ENCODE measurements at places on chromosomes 16 and 17. TPM values are rescaled to one million over a fixed set of nuclear protein-coding genes. Genes with fewer than 3 reads are reported as not detected.

The WNT9B gene
- total RNA-seq = not detected

The WFDC1 gene
- total RNA-seq = 18.9 TPM

The AANAT gene
- total RNA-seq = 0.33 TPM

The PRCD gene
- total RNA-seq = 7.3 TPM

The HS3ST3B1 gene
- total RNA-seq = 4.9 TPM

The SMIM22 gene
- total RNA-seq = not detected

The MYO1D gene
- total RNA-seq = 56.4 TPM

The CCL1 gene
- not detected for total RNA-seq

The SMTNL2 gene
- 176 TPM for total RNA-seq

The SP6 gene
- total RNA-seq = 5.8 TPM

The CAVIN1 gene
- 47.7 TPM for total RNA-seq

The SLC13A2 gene
- not detected for total RNA-seq

The DNAJA3 gene
- total RNA-seq = 70.7 TPM

The TP53TG3D gene
- not detected for total RNA-seq

The NECAB2 gene
- 2.7 TPM for total RNA-seq

The CLEC18A gene
- not detected for total RNA-seq

The RHBDF2 gene
- 6.8 TPM for total RNA-seq

The KRT33A gene
- total RNA-seq = not detected

The TM4SF5 gene
- not detected for total RNA-seq

The OR1E2 gene
- total RNA-seq = not detected

The DYNLRB2 gene
- not detected for total RNA-seq

The GSDMA gene
- not detected for total RNA-seq

The KRTAP2-3 gene
- total RNA-seq = not detected

The TMEM204 gene
- total RNA-seq = 0.39 TPM

The ABCA9 gene
- 0.09 TPM for total RNA-seq

Data from cardiac muscle cell (in vitro differentiated cells and primary cell).